ENCODE measurements at places on chromosomes 6 and 20. TPM values are rescaled to one million over a fixed set of nuclear protein-coding genes. Genes with fewer than 3 reads are reported as not detected.

GRCh38 chr6:75317503-75318206, 33.1 kb upstream of the TMEM30A start:
- peak overlapping the region; percentile 28 for H3K27ac ChIP-seq
- no peak overlapping the region for H3K4me3 ChIP-seq
- H3K4me1 ChIP-seq: no peaks in the 10 kb centered on the region
- peaks cover 26% of the 10 kb centered on the region for H3K36me3 ChIP-seq
- no peaks in the 10 kb centered on the region for H3K27me3 ChIP-seq

GRCh38 chr20:23190557-23190956, 104.4 kb upstream of the CD93 start:
- no peak overlapping the region for H3K27ac ChIP-seq
- H3K4me3 ChIP-seq: no peak overlapping the region
- no peaks in the 10 kb centered on the region for H3K4me1 ChIP-seq
- DNase-seq: no peak

- DNase-seq: no peak
- H3K4me3 ChIP-seq: no peak overlapping the region
- no peak overlapping the region for H3K27ac ChIP-seq
- no peaks in the 10 kb centered on the region for H3K36me3 ChIP-seq
- no peaks in the 10 kb centered on the region for H3K4me1 ChIP-seq
These were observed 38.9 kb downstream of the MRAP2 start for GRCh38 chr6:84072442-84072997.

GRM1 gene
- total RNA-seq: 0.08 TPM

TP53RK gene
- 12.1 TPM for total RNA-seq

Data from right atrium auricular region (tissue), 2 donors.